Stimulated activated CD8-positive, alpha-beta memory T cell treated with anti-CD3 and anti-CD28 coated beads, Interleukin-4, amount 100 ng/mL, for 1 hour (primary cell): ENCODE measurements at places on chromosomes 4 and X.

- no peak for DNase-seq
These were observed 323.2 kb downstream of the ARHGAP24 start for GRCh38 chr4:85798012-85798770.

- DNase-seq, result no peak
These were observed 224.7 kb downstream of the CENPC start for GRCh38 chr4:67320645-67321044.

GRCh38 chr4:166282081-166282770 lies 409.2 kb downstream of the TLL1 start:
- no peak for DNase-seq

DNA sequence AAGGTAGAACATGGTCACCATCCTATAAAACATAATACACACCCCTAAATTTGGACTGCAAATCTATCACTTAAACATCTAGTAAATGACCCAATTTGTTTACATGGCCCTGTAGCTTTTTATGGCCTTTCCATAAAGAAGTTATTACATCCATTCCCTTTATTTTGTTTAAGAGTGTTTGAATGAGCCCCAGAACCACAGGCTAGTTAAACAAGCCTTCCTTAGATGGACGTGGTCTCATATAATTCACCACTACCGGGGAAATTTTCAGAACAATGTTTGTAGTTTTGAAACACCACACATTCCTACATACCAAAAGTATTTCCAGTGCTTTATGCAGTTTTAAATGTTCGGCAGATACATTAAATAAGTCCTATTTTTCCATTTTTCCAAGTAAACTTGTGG lies 12.3 kb downstream of the PDGFC start:
- no peak for DNase-seq

DNA sequence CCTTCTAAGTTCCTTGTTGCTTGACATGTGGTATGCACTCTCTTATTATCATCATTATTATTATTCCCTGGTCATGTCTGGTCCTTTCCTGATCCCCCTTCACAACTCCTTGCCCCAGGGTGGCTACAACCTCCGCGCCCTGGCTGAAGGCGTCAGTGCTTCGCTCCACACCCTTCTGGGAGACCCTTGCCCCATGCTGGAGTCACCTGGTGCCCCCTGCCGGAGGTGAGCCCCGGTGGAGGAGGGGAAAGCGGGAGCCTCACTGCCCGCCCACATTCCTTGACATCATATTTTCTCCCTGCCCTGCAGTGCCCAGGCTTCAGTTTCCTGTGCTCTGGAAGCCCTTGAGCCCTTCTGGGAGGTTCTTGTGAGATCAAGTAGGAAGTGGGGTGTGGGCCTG lies 11.0 kb upstream of the ERAS start:
- no peak for DNase-seq

DNA sequence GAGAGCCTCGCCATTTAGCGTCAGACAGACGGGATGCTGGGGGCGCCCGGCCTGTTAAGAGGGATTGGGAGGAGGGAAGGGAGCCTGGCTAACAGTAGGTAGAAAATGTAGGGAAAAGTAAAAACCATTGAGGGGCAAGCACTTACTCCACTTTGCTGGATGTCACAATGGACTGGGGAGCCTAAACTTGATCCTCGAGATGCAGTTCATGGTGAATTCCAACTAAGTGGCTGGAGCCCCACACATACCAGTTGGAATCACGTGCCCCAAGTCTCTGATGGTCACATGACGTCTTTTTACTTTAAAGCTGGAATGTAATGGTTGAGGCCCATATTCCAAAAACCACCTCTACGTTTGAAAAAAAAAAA lies 1.5 kb downstream of the PLS3 start:
- no peak for DNase-seq

DNA sequence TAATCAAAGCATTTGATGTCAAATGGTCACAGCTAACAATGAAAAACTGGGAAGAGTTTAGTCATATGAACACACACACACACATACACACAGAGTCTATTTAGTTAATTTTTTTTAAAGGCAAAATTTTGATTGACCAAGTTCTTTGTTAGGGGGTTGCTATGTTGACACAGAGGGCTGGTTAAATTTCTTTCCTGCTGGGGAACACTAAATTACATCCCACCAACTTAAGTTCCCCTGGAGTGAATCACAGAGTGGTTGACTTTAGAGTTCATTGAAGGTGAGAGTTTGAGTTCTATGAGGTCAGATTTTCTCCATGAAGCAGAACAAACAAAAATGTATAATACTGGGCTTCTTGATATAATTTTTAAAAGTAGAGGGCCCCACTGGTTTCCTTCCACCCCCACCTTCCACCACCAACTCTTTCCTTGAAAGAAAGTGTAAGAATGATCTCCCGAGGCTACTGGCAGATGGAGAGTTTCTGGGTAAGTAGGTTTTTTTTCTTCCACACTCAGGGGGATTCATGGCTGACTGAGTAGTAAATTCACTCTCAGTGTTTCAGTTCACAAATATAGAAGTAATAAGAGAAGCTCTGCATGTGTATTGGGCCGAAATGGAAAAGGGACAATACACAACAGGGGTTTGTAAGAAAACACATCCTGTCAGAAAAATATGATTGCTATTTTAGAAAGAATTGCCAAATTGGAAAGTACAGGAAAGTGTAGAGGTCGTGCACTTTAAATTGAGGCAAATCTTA lies 917.0 kb upstream of the LCORL start:
- DNase-seq, result no peak

- no peak for DNase-seq
These were observed 395.6 kb upstream of the DIPK2B start for GRCh38 chrX:45596188-45596808.

DNA sequence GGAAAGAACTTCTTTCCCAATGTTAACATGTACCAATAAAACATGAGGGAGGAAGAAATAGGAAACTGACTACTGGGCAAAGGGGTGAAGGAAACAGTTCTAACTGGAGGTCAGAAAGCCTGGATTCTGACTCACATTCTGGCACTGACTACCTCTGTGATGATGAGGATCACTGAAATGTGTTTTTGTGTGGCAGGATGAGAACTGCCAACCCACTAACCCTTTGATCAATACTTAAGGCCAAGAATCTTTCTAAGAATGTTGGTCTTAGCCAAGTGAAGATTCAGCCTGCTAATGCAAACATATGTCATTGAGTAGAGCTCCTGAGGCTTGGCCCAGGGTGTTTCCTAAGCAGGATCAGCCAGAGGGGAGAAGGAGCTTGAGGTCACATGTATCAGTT lies 4.6 kb downstream of the ALAS2 start:
- no peak for DNase-seq

- DNase-seq, result no peak
These were observed 45.7 kb upstream of the CCDC160 start for GRCh38 chrX:134191281-134191680.

GRCh38 chr4:40197879-40198689 lies 1.3 kb downstream of the RHOH start:
- no peak for DNase-seq

DNA sequence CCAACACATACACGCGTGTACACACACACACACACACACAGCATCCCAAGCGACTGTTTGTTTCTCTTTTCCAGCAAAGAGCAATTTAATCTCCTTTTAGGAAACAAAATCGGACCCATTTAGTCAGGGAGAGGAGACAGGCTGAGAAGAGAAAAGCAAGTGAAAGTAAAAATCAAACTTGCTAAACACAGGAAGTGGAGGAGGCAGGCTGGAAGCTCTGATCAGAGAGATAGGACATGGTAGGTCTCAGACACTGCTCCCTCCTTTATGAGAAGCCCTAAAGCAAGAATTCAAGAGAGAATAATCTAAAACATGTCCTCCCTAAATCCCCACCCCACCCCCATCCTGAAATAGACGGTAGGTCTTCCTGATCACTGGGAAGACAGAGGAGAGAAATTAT lies 62.3 kb downstream of the GPC3 start:
- no peak for DNase-seq

DNA sequence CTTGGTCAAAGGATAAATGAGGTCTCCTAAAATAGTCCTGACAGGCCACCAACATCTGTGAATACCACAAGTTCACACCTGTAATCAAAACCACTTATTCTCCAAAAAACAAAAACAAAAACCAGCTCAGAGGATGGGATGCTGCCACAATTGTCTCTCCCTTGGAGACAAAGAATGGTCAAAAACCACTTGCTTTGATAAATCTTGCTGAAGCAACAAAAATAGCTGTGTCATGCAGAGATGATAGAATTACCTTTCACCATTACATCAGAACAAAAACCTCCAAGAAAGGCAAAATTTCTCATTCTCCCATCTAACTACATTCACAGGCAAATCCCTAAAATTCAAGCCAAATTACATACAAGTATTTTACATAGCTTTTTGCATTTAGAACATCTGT lies 180.4 kb downstream of the MAML3 start:
- no peak for DNase-seq

DNA sequence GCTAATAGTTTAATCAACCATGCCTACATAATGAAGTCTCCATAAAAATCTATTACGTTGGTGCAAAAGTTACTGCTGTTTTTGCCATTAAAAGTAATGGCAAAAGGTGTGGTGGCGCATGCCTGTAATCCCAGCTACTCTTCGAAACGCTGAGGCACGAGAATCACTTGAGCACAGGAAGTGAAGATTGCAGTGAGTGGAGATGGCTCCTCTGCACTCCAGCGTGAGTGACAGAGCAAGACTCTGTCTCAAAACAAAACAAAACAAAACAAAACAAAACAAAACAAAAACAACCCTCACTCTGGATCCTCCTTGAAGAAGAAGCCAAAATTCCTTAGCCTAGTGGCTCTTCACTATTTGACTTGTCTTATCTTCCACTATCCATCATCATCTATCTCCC lies 78.0 kb downstream of the MSN start:
- DNase-seq, result no peak

- DNase-seq, result no peak
These were observed 18.2 kb downstream of the MRFAP1 start for GRCh38 chr4:6658597-6659075.

GRCh38 chrX:150842198-150842685 lies 56.2 kb downstream of the CD99L2 start:
- no peak for DNase-seq

DNA sequence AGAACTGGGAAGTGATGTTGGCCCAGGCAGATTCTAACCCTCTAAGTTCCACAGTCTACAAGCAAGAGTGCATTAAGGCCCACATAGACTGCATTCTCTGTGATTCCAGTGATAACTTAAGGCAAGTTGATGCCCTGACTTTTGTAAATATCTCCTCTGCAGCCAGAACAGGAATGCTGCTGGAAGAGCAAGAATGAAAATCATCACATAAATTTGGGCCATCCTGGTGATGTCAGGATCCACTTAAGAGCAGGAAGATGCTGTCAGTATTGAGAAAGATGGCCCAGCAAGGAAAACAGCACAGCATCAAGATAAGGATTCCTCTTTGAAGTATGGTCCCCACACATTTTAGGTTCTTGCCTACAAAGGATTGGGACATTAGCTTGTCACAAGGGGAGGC lies 52.4 kb downstream of the TMPRSS11F start:
- no peak for DNase-seq

GRCh38 chr4:1030559-1030958 lies 19.1 kb downstream of the FGFRL1 start:
- DNase-seq, result no peak

GRCh38 chrX:13983734-13984133 lies 46.0 kb downstream of the GEMIN8 start:
- no peak for DNase-seq

DNA sequence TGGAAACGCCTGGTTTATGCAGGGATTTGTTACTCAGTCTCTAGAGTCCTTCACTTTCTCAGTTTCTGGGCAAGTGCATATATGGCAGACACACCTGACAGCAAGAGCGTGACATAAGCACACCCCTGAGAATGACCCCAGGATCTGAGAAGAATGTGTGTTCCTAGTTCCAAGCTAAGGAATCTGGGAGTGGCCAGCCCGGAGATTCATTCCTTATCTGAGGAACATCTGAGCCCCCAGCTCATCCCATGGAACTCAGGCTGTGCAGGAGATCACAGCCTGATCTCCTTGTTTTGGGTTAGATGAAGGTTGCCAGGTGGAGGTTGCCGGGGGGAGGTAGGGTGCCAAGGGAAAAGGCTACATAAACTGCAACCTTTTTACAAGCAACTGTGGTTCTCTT lies 23.8 kb upstream of the KIAA0232 start:
- DNase-seq, result no peak

DNA sequence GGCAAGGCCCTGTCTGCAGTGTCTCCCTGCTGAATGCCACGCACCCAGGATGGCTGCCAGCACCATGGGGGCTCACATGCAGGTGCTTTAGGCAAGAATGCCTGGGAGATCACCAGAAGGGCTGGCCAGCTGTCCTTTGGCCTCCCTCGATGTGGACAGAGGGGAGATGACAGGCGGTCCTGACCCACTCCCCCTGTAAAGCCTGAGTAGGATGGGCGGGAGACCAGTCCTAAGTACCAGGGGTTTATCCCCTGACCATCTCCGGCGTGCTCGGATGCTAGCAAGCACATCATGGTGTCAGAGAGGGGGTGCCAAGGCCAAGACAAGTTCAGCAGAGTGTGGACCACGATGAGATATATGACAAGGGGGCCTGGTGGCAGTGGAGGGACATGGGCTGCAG lies 5.3 kb downstream of the PDZD4 start:
- DNase-seq, result no peak

GRCh38 chr4:100848841-100849240 lies 331.0 kb upstream of the EMCN start:
- DNase-seq, result no peak

GRCh38 chr4:4824232-4824631 lies 35.2 kb upstream of the MSX1 start:
- no peak for DNase-seq

DNA sequence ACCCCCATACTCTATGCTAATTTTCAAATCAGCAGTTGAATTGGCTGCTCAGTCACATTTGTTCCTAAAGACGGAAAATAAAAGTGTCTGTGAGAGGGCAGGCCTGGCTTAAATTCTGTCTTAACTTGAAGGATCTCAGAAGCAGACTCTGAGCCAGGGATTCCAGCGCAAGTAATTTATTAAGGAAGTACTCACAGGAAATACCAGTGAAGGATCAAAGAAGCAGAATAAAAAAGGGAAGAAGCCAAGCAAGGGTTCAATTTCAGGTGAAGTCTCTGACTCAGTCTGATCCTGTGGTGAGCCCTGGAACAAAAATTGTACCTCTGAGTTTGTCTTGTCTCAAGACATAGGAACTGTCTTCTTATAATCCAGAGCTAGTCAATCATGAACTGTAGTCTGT lies 52.2 kb downstream of the IL1RAPL1 start:
- DNase-seq, result no peak

- no peak for DNase-seq
These were observed 48.9 kb upstream of the MTNR1A start for GRCh38 chr4:186604124-186604807.
